ENCODE measurements at places on chromosomes 6 and 20.

- no peak for DNase-seq
Observed at GRCh38 chr6:5343998-5344397, 82.7 kb downstream of the FARS2 start.

DNA sequence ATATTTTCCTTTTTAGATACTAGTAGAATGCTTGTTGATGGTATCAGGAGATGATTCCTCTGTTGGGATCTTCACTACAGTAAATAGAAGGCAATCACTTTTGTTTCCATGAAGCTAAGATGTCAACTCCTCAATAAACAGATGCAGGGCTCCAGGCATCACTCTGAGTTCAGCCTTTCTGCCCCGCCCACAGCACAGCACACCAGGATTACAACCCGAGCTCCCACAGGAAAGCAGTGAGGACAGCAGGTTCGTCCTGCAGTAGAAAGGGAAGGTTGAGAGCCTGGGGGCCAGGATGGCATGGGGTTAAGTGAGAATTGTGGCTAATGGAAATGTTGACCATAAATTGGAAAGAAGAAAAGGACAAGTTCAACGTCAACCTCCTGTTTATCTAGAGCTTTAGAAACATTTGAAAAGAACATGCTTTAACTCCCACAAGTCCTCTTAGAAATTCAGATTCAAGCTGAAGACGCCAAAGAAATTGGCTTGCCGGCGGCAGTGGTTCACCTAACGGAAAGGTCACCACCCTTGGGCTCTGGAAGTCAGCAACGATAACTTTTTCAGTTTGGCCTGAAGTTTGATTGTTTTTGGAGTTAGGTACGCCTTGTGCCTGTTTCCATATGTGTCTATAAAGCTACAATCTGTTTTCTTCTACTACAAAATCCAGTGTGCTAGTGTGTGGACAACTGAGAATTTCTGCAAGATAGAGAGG lies 144.4 kb upstream of the PDE10A start:
- no peak for DNase-seq

DNA sequence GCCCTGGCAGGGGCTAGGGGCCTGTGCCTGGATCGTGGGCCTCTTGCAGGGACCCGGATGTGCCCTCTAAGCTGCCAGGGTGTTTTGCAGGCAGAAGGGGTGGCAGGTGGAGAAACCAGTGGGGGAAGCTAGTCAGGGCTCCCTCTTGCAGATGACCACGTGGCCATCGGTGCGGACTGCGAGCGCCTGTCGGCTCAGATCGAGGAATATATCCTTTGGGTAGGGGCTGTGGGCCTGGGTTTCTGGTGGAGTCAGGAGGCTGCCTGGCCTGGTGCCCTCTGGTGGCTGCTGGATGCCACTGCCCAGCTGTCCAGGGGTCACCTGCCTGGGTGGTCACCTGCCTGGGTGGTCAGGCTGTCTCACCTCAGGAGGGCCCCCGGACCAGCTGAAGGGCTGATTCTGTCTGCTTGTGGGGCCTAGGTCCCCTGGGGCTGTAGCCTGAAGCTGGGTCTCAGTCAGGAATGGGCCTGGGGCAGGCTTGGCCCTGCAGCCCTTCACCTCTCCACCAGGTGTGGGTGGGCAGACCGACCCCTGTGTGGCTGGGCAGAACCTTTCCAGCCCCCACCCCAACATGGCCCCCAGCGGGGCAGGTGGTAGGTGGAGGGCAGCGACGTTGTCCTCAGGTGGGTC lies 6.7 kb downstream of the TCEA2 start:
- DNase-seq: no peak

DNA sequence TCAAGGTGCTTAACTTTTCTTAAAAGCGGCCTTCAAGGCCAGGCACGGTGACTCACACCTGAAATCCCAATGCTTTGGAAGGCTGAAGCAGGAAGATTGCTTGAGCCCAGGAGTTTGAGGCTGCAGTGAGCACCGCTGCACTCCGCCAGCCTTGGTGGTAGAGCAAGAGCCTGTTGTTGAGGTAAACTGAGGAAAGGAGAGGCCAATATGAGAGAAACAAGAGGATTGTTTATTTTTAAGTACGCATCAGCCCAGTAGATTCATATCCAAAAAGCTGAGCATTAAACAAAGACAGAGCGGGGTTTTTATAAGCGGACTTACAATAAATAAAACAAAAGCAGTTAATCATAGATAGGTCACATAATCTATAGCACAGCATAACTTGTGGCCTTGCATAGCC lies 15.0 kb upstream of the GMPR start:
- no peak for DNase-seq

- DNase-seq: no peak
Observed at GRCh38 chr20:39145921-39146320, 183.8 kb downstream of the DHX35 start.

DNA sequence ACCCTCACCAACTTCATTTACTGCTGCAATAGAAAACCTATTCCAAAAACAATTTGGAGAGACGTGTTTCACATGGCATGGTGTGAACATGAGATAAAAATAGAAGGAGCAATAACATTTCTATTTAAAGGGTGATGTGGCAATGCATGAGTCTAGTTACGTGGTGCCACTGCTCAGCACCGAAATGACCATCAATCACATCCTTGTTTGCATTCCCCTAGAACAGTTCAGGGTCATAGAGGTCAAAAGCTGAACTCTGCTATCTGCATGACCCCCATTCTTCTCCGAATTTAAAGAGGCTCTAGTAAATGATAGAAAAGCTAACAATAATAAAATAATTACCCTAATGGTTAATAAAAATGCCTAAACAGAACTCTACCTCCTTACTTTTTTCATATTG lies 29.5 kb downstream of the ROS1 start:
- no peak for DNase-seq

- peak; percentile 84 for DNase-seq
Observed at GRCh38 chr20:19727251-19727847, 30.7 kb upstream of the RIN2 start.

DNA sequence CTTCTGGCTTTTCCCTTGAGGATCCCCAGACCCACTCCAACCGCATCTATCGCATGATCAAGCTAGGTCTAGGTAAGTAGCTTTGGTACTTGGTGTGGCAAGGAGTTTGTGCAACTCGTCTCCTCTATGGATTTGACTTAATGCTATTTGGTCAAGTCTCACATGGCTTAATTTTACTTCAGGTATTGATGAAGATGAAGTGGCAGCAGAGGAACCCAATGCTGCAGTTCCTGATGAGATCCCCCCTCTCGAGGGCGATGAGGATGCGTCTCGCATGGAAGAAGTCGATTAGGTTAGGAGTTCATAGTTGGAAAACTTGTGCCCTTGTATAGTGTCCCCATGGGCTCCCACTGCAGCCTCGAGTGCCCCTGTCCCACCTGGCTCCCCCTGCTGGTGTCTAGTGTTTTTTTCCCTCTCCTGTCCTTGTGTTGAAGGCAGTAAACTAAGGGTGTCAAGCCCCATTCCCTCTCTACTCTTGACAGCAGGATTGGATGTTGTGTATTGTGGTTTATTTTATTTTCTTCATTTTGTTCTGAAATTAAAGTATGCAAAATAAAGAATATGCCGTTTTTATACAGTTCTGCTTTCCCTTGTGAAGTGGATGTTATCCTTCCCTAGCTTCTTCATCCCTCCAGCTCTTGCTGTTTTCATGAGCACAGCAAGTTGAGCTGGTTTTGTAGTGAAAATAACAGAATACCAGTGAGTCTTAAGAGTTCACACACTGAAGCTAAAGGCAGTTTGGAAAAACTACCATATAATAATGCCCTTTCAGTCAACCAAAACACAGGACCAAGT lies 3.8 kb downstream of the SLC35B2 start:
- no peak for DNase-seq

GRCh38 chr6:34031625-34032383 lies 114.1 kb downstream of the GRM4 start:
- no peak for DNase-seq

DNA sequence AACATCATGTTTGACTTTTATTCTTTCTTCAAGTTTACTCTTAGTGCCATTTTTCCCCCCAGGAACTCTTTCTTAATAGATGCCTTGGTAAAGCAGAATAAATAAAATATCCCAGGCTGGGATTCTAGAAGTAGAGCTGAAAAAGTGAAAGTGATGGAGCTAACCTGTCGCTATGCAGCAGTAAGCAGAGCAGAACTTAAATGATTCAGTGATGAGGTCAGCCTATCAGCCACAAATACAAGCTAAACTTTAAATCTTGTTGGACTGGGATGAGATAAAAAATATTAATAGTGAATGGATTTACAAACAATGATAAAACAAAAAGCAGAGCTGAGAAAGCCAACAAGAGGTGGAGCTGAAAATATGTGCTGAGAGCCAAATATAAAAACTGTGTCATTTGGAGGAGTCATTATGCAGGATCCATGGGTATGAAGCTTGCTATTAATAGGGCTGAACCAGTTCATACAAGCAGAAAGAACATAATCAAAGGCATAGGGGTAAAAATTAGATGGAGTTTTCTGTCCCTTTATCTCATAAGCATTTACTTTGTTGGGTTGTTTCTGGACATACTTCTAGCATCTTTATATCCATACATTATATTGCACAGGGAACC lies 877.8 kb downstream of the EPHA7 start:
- no peak for DNase-seq

- DNase-seq: no peak
Observed at GRCh38 chr6:81362246-81362645, 390.2 kb downstream of the TENT5A start.

GRCh38 chr20:4740774-4741431 lies 19.2 kb downstream of the PRND start:
- peak; percentile 22 for DNase-seq

GRCh38 chr6:79338493-79338892 lies 104.0 kb upstream of the HMGN3 start:
- DNase-seq: no peak

DNA sequence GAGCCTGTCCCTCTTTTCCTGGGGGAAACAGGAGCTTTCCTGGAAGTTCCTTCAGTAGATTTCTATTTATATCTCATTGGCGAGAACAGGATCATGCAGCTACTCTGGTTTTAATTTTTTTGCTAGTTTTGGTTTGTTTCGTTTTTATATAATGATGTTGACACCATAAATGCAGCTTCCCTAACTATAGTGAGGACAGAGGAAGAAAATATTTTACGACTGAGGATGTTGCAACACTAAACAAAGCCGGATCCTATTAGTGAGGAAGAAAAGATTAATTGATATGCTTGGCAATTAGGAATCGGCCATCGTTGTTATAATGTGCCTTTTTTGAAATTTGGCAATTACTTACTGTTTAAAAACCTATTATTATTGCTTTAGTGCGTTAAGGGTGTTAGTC lies 16.6 kb downstream of the KDM1B start:
- no peak for DNase-seq

DNA sequence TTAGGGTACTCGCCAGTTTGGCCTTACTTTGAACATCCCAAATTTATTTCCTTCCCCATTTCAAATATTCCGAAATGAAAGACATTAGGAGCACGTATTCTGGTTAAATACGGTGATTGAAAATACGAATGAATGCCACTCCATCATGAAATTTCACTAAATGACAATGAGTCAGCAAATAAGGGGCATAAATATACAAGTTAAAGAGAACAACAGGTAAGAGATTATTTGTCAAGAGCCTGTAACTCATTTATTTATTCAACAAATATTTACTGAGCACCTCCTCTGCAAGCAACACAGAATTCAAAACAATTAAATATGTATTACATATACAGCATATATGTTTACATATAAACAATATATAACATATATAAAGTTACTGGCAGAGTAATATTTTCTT lies 44.8 kb downstream of the MYB start:
- DNase-seq: no peak

DNA sequence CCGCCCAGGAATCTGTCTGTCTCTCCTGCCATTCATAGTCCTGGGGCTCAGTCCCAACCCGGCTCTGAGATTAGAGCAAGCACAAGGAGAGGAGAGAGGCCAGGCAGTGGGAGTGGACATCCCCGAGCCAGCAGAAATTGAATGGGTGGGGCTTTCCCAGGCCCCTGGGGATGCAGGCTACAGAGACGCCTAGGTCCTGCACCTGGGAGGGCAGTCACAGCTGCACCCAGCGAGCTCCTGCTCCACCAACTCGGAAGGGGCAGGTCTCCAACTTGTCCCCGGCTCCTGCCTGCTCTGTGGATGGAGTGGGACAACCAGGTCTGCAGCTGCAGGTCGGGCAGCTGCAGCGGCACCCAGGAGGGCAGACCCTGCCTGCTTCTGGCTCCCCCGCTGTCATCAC lies 11.1 kb upstream of the AIG1 start:
- DNase-seq: no peak

DNA sequence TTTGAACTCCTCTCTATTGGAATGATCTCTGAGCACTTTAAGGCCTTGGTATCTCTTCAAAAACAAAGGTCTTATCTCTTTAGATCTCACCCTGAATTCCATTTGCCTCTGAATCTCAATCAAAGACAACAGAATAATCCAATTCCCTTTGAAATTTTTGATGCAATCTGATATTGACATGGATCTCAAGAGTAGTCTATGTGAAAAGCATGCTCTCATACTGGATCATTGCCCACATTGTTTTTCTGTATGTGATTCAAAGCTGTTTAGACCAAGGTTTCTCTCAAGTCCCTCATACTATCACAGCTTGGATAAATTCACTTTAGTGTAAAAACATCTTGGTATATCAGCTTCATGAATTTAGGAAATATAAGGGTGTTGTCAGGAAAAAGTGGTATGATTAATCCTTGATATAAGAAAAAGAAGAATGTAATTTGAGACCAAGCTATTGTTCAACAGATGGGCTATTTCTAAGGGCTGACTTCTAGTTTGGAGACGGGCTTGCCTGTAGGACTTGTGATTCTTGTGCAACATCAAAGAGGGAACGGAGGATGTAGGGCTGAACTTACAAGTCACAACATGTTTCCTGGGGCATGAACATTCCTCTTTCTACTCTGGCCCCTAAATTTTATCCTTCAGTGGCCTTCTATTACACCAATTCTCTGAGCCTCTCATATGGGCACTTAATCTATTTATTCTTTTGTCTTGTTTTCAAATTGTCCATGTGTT lies 77.9 kb upstream of the CITED2 start:
- no peak for DNase-seq

GRCh38 chr20:54368570-54368969 lies 106.8 kb upstream of the DOK5 start:
- DNase-seq: no peak

DNA sequence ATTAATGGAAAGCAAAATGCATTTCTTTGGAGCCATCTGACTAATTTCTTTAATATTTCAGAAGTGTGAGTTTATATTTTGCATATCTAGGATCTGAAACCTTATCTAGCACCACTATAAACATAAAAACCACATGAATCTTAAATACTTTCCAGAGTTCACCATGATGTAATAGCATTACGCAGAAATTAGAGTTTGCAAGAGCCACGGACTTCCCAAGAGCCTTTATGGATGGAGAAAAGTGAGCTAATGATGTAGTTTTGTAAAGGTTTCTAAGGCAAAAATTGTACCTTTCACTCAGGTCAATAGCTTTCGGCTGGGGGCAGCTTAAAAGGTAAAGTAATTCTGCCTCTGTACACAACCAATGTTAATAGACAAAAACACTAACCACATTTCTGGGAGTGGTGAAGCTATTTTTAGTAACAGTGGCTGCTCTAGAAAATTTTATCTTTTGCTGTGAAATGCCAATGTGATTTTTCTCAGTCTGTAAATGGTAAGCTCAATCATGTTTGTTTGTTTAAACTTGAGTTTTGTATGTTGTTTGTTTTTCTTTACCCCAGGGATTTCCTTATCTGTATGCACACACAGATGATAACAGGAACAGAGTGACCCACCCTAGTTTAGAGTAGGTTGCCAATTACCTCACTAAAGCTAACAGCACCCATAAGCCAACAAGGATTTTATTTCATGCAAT lies 80.5 kb downstream of the FILIP1 start:
- peak; percentile 12 for DNase-seq

- DNase-seq: no peak
Observed at GRCh38 chr6:10763006-10763405, 15.4 kb downstream of the TMEM14B start.

Measured in NCI-H526 treated with DMSO at 0.1 percent for 48 hours (cell line).